ENCODE measurements at places on chromosomes 11 and 22.

DNA sequence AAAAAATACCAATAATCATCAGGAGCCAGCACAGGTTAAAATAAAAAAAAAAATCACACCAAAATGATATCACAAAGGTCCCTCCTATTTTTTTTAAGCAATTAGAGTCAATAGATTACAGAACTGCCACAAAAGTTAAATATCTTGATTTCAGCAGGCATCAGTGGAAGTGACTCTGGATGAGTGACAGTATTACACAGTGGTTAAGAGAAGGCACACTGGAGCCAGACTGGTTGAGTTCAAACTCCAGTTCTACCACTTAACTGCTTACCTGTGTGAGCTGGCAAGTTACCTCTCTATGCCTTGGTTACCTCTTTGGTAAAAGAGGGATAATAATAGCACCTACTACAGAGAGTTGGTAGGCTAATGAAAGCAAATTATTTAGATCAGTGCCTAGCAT, 148.5 kb downstream of the ATG16L2 start:
- DNase-seq: no peak

DNA sequence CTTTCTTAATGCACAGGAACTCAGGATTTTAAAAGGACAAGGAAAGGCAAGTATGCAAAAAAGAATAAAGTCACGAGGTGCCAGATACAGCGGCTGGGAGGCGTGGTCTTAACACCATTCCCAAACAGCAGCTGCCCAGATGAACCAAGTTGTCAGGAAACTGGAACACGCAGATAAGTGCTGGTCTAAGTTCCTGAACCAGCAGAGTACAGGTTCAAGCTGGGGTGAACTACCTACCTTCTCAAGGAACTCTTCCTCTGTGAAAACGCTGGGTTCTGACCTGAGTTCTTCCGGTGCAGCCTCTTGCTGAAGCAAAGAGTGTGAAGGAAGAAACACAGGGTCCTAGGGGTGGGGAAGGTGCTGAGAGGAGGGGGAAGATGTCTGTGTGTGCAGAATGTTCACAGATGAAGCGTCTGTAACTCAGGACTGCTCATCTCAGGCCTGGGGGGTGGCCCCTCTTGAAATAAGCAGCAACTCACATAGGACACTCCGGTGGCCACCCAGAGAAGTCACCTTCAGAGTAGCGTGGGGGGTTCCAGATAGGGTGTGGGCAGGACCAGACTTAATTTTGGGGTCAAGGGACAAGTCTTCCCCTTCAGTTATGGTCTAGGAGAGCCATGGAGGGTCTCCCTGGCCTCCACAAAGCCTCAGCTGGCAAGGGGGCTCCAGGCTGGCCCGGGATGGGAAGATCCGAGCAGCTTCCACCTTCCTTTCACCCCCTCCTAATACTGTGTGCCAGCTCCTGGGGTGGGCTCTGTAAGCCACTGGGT, 3.2 kb downstream of the TPST2 start:
- DNase-seq: no peak

DNA sequence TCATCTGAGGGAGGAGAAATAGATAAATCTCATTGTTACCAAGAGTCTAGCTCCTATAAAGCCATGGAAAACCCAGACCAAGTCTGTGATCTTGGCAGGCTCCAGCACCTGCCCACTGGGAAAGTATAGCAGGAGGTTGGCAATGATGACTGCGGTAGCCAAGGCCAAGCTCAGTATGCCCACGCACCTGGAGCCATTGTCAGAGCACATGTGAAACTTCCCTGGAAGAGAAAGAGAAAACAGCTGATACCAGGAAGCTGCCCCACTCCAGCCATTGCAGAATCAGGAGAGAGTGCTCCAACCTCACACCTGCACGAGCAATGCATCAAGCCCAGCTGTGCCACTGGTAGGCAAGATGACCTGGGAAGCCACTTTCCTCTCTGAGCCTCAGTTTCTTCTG, 62.2 kb upstream of the HEPHL1 start:
- DNase-seq: no peak

DNA sequence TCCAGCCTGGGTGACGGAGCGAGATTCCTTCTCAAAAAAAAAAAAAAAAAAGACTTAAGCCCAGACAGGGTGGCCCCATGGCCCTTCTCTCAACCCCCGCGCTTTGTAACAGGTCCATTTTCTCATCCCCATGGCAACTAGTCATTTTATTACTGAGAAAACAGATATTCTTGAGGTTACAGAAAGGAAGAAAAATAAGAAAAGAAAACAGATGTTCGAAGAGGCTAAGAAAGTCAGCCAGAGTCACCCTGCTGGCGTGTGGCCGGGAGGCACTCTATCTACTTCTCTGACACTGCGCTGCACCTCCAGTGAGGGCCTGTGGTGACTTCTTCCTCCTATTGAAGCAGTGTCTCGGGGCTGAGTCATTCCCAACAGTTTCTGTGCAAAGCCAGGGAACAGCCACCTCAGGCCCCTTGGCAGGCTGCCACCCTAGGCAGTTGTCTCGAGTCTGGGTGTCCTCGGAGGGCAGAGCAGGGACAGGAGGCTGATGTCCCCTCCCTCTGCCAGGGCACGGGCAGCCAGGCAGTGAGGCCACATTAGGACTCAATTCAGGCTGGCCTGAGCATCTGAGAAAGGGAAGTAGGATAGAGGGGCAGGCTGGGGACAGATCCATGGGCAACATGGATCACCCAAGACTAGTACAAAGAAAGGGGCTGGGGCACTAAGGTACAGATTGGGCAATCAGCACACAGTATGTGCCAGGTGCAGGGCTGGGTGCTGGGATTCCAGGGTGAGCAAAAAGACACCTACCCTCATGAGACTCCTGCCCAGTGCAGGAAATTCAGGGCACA, 16.4 kb upstream of the SYVN1 start:
- peak; percentile 11 for DNase-seq

DNA sequence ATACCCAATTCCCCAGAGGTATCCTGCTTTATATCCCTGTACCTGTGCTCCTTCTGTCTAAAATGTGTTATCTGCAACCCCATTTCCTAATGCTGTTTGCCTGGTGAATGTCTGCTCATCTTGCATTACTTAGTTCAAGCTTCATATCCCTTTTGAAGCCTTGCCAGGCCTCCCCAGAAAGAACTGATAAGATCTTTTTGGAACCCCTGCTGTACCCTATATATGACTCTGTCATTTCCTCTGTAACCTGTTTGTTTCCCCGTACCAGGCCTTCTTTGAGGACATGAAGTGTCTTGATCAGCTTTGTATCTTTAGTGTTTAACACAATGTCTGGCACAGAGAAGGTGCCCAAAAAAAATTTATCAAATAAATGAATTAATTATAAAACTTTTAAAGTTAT, 77.6 kb downstream of the LIF start:
- no peak for DNase-seq

GRCh38 chr11:2762451-2762850, 62.7 kb upstream of the KCNQ1OT1 start:
- DNase-seq: no peak

- no peak for DNase-seq
These were observed 48.9 kb downstream of the CDPF1 start for GRCh38 chr22:46201059-46201757.

DNA sequence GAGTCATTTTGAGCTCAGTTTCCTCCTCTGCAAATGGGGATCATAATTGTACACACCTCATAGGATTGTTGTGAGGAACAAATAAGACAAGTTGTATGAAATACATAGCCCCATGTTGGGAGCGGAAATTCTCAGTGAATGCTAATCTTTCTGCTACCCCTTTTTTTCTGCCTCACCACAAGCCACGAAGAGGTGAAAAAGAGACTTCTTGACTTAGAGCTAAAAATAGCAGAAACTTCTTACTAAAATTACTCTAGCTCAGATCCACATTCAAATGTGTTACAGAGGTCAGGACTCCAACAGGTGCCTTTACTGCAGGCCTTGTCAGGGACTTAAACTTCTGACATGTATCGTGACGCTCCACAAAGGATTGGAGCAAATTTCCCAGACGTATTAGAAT, 128.5 kb downstream of the MIAT start:
- DNase-seq: no peak

GRCh38 chr11:117621226-117621625, 175.8 kb downstream of the DSCAML1 start:
- DNase-seq: no peak

- no peak for DNase-seq
These were observed 101.7 kb upstream of the GRAMD1B start for GRCh38 chr11:123328281-123328867.

DNA sequence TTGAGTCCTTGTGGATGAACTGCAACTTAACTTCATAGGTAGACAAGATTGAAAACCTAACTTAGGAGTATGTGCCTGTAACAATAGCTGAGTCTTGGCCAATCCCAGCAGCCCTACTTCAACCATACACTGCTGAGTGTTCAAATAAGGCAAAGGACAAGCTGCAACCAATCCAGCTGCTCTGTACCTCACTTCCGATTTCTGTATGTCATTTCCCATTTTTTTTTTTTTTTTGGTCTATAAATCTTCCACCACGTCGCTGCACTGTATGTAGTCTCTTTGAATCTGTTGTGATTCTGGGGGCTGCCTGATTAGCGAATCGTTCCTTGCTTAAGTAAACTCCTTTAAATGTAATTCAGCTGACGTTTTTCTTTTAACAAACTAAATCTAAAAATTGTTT, 35.4 kb upstream of the FLI1 start:
- no peak for DNase-seq

GRCh38 chr11:18934195-18934814, 4.9 kb downstream of the MRGPRX1 start:
- DNase-seq: no peak

GRCh38 chr22:27220339-27220738, 563.0 kb downstream of the MIAT start:
- DNase-seq: peak; percentile 59

DNA sequence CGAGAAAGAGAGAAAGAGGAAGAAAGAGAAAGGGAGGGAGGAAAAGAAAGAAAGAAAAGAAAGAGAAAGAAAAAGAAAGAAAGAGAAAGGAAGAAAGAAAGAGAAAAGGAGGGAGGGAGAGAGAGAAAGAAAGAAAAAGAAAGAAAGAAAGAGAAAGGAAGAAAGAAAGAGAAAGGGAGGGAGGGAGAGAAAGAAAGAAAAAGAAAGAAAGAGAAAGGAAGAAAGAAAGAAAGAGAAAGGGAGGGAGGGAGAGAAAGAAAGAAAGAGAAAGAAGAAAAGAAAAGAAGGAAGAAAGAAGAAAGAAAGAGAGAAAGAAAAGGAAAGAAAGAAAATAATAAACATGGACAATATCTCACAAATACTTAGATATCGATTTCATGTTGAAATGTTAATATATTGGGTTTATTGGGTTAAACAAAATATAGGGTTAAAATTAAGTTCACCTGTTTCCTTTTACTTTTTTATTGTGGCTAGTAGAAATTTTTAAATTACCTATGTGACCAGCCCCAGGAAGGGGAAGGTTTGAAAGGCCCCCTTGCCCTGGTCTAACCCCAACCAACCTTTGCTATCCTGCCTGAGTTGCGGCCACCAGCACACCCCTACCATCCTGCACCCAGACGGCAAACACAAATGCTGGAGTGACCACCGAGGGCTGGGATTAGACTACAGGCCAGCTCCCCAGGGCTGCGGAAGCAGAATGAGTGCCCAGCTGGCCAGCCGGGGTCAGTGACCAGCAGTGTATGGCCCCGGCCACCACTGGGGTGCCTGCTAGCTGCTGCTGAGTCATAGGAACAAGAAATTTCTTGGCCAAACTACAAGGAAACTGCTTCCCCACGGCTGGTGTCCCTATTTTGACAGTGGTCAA, 81.0 kb upstream of the FGF3 start:
- no peak for DNase-seq

DNA sequence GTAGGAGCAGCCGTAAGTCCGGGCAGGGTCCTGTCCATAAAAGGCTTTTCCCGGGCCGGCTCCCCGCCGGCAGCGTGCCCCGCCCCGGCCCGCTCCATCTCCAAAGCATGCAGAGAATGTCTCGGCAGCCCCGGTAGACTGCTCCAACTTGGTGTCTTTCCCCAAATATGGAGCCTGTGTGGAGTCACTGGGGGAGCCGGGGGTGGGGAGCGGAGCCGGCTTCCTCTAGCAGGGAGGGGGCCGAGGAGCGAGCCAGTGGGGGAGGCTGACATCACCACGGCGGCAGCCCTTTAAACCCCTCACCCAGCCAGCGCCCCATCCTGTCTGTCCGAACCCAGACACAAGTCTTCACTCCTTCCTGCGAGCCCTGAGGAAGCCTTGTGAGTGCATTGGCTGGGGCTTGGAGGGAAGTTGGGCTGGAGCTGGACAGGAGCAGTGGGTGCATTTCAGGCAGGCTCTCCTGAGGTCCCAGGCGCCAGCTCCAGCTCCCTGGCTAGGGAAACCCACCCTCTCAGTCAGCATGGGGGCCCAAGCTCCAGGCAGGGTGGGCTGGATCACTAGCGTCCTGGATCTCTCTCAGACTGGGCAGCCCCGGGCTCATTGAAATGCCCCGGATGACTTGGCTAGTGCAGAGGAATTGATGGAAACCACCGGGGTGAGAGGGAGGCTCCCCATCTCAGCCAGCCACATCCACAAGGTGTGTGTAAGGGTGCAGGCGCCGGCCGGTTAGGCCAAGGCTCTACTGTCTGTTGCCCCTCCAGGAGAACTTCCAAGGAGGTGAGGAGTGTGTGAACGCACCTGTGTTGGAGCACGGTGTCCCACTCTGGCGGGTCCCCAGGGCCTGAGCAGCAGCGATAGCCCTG, at the start of gene TAGLN:
Gene TAGLN (plus strand): TSS at position 318 of the 863 bp plus-strand sequence. CDS start 3,644 bp downstream, outside the sequence.
- DNase-seq: no peak

GRCh38 chr22:45284705-45285262, at the start of gene UPK3A:
TSS of gene UPK3A (plus strand) at chr22:45284949. CDS start at chr22:45285014, 65 bp downstream.
- no peak for DNase-seq

DNA sequence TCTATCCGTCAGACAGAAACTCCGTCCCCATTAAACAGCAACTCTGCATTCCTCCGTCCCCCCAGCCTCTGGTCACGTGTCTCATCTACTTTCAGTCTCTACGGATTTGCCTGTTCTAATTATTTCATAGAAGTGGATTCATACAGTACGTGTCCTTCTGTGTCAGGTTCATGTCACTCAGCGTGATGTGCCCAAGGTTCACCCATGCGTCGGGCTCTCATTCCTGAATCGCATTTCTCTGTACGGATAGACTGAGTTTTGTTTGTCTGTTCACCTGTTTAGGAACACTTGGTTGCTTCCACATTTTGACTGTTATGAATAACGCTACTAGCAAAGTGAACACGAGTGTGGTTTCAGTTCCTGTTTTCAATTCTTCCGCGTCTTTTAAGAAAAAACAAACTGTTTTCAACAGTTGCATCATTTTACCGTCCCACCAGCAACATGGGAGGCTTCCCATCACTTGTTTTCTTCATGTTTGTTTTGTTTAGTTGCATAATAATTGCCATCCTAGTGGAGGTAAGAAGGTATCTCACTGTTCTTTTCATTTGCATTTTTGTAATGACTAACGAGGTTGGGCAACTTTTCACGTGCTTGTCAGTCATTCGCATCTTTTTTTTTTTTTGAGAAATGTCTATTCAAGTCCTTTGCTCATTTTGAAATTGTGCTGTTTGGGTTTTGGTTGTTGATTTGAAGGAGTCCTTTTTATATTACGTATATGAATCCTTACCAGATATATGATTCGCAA, 8.9 kb upstream of the NLRP6 start:
- DNase-seq: no peak
